Right ventricle myocardium inferior (tissue), 1 donor: ENCODE measurements at places on chromosomes 16 and 17.

DNA sequence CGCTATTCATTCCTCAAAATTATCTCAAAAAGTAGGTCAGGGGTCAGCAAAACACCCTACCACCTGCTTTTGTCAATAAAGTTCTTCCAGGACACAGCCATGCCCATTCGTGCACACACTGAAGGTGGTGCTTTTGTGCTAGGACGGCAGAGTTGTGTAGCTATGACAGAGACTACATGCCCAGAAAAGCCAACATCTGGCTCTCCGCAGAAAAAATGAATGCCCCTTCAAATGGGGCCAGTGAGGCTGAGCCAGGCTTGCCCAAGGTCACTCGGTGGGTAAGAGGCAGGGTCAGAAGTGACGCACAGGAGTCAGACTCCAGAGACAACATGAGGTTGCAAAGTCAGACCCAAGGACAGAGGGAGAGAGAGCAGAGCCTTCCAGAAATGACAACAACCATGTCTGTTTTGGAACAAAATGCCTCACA lies 200.1 kb downstream of the XYLT1 start:
- no peak for DNase-seq

DNA sequence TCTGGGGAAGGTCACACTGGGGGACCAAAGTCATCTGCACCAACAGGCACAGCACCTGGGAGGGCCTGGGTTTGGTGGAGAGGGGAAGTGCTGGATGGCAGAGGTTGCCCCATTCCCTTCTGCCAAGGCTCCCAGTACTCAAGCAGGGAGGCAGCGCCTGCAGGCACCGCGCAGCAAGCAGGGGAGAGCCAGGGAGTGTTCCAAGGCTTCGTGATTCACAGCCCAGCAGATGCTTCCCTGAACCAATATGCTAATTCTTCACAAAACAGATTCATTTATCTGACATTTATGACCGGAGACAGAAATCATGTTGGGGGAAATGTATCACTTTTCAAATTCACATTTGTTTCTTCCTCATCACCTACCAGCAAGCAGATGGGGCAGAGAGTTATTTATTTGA lies 13.4 kb upstream of the CDH5 start:
- DNase-seq = no peak

DNA sequence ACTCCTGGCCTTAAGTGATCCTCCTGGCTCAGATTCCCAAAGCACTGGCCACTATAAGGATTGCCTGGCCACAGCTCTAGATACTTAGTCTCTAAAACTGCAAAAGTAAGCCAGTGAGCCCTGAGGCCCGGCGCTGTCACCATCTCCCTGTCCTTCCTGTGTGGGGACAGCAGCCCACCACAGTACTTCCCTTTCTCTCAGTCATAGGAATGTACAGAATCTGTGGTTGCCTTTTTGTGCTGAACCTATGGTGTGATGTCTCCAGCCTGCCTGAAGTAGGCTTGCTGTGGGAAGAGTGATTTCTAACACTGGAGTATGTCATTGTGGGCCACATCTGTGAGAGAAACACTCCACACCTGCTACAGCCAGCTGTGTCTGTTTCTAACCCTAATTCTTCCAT lies 24.7 kb downstream of the NTAN1 start:
- no peak for DNase-seq

- DNase-seq = no peak
These were observed 264.0 kb downstream of the ENGASE start for GRCh38 chr17:79338604-79339003.

DNA sequence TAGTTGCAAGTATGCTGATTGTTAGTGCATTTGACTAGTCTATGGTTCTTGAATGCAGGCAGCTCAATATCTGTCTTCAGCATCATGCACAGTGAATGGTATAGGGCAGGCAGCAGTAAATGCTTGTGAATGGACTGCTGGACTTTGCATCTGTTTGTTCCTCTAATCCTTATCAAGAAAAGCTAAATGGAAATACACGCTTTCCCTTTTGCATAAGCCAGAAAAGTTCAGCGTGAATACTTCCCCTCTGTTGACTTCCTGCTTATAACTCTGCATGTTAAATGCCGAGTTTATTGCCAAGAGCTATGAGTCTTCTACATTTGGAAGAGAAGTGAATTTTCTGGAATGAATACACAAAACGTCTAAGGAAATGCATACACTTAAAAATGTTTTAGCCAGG lies 127.9 kb upstream of the CPHXL start:
- DNase-seq = no peak
